HCT116 (cell line): ENCODE measurements at places on chromosomes 5 and 9.

- no peak for DNase-seq
These were observed 318.5 kb downstream of the ADGRV1 start for GRCh38 chr5:90877049-90877448.

DNA sequence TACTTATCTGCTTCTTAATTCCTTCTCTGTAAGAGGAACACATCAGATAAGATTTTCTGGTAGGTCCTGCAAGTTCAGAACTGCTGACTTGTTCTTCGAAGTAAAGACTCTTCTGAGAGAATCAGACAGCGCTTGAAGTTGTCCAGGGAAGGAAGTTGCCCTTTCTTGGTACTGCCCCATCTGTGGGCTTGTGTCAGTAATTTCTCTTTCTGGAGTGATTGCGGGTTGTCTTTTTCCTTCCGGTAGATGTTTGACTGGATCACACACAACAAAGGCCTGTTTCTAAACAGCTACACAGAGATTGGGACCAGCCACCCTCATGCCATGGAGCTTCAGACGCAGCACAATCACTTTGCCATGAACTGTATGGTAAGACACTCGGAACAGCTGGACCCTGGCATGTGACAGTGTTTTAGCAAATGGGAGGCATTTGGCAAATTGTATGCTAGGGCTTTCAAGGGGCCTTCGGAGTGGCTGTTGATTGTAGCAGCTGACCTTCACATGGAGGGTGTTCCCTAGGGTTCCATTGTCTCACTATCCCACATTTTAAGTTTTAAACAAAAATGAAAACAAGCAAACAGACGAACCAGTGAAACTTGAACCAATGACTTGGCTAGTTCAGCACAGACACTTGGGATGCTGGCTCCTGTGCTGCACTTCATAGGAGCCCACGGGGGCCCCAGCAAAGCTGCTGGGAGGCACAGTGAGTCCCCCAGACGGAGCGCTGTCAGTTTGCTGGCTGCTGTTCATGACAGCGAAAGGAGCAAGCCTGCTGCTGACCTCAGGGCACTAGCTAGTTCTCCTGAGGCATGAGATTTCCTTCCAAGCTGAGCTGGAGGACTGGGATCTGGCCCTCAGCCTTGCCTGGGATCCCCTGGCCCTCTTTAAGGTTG lies 149.9 kb downstream of the TRIO start:
- DNase-seq, result no peak

- no peak for DNase-seq
These were observed 176.0 kb downstream of the ZNF608 start for GRCh38 chr5:124570285-124571035.

DNA sequence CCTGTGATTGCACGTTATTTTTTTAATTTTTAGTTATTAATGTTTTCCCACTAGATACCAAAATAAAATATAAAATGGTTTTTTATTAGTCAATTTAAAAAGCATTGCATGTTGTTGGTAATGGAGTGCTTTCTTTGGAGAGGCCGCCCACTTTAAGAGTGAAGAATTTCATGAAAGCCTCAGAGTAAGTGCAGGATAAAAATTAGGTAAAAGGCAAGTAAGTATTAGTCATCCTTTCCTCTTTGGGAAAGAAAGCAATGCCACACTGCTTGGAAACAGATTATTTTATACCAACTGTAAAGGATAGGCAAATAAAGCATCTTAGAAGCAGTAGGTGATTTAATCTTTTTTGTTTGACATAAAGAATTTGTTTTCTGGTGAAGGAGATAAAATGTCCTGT lies 62.9 kb downstream of the HSD17B4 start:
- DNase-seq, result no peak

DNA sequence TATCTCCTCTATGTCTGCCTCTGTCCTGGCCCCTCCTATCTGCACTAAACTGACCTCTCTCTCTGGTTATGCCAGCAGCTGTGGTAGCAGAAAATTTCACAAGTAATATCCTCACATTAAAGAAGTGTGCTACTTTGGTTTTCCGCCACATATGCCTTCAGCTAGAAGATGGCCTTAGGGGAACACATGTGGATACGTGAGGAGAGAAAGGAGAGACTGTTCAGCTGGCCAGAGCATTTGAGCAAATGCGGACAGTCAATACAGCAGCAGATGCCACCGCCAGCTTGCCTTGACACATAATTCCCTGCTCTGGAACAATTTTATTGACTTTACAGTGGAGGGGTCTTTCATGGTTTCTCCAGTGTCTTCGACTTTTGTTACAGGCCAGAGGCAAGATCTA lies 434.6 kb downstream of the TAF11L14 start:
- no peak for DNase-seq

GRCh38 chr5:125891061-125891725 lies 532.0 kb upstream of the GRAMD2B start:
- DNase-seq, result no peak

DNA sequence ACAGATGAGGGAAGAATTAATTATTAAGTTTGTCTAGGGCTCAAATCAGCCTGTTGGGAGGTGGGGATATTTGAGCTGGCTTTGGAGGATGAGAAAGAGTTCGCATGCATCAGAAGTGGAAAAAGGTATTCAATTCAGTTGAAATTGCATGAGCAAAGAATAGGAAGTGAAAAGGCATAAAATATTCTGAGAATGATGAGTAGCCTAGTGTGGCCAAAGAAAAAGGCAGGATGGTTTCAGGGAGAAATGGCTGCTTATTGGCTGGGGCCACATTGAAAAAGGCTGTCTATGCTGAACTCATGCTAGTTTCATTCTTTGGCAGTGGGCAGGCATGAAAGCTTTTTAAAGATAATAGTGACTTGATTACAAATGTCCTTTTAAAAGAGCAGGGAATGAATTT lies 235.4 kb upstream of the RIOK2 start:
- DNase-seq, result no peak

GRCh38 chr5:1190837-1191239 lies 10.6 kb upstream of the SLC6A19 start:
- no peak for DNase-seq

- DNase-seq, result no peak
These were observed 79.5 kb upstream of the ERCC6L2 start for GRCh38 chr9:95796029-95796428.

GRCh38 chr5:113487416-113487780 lies 855 bp downstream of the MCC start:
- DNase-seq, result peak; percentile 15

DNA sequence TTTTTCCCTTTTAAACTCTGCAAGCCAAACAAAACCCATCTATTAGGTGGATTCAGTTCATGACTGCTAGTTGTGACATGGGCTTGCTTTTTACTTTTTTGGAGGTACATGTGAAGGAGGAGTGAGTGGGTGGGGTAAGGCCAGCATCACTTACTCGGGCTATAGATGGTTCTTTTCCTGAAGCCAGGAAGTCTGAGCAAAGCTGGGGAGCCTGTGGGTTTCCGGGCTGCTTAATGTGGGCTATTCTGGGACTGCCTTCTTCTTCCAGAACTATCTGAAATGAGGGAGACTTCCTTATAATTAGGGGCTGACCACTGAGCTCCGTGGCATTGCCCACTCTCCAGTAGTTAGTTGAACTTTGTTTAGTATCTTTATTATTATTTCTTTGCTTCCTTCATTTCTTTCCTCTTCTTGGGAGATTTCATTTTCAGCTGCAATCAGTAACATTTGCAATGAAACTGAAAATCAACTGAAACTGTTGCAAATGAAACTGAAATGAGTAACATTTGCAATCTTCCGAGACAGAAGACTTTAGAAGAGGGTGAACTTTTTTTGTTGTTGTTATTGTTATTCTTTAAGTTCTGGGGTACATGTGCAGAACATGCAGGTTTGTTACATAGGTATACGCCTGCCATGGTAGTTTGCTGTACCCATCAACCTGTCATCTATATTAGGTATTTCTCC lies 204.9 kb downstream of the LRRC70 start:
- no peak for DNase-seq

DNA sequence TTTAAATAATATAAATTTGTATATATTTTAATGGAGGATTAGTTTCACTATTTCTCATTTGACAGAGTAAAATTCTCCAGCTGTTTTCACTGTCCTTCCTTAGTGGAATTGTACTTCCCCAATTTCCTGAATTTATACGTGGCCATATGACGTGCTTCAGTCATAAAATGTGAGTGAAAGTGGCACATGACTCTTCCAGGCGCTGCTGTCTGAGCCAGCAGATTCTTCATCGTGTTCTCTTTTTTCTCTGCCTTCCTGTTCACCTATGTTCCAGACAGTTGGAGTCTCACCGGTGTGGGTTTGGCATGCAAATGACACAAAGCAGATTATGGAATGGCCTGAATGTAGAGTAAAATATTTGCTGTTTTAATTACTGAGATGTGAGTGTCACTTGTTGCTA lies 684.1 kb downstream of the SEMA5A start:
- no peak for DNase-seq

GRCh38 chr5:179124853-179125788 lies 64.9 kb downstream of the ZNF354C start:
- no peak for DNase-seq

DNA sequence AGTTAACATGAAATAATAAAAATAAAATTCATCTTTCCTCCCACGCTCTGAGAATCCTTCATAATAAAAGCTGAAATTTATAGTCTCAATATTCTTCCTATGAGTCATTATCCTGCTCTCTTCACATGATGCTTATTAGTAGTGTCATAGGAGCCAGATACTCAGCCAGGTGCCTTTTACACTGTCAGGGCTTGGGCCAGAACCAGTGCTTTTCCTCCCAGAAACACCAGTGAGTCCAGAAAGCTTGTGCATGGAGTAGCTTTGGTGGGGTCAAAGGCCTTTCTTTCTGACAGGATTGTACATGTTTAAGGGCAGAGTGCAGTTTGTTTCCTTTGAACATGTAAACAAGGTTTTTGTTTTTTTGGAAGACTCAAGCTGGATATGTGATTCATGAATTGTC lies 6.8 kb downstream of the LSM11 start:
- DNase-seq, result no peak

DNA sequence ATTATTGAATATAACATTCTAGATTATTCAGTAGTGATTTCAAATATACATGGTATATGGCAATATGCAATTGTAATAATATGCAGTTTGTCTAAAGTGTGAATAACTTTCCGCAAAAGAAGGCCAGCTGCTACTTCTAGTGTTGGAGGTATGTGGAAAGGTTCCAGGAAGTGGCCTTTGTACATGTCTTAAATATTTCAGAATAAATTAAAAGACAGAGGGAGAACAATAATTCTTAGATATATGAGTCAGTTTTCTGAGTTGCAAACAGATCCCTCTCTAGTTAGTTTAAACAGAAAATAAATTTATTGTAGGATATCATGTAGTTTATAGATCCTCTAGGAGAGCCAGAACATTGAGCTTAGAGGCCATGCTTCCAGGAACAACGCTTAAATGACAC lies 210.8 kb upstream of the ELL2 start:
- DNase-seq, result no peak

GRCh38 chr9:96222132-96222531 lies 79.8 kb downstream of the HSD17B3 start:
- no peak for DNase-seq

GRCh38 chr5:102875721-102876123 lies 120.6 kb downstream of the PAM start:
- DNase-seq, result no peak

DNA sequence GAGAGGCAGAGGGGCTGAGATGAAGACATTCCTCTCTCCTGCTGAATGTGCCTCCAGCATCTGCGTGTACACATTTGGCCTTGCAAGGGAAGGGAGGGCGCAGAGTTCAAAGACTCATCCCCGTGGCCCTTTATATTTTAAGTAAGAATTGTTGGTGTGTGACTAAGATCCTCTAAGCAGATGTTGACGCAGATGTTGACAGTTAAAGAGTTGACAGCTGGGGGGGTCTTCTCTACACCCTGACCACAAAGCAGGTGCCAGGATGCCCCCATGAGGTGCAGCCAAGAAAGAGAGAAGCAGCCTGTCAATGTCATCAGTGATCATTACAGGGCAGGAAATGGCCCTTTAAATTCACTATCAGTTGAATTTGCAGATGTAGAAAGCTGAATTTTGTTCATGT lies 262.9 kb downstream of the IRX1 start:
- no peak for DNase-seq

- no peak for DNase-seq
These were observed 40.9 kb upstream of the FABP6 start for GRCh38 chr5:160188141-160189015.

DNA sequence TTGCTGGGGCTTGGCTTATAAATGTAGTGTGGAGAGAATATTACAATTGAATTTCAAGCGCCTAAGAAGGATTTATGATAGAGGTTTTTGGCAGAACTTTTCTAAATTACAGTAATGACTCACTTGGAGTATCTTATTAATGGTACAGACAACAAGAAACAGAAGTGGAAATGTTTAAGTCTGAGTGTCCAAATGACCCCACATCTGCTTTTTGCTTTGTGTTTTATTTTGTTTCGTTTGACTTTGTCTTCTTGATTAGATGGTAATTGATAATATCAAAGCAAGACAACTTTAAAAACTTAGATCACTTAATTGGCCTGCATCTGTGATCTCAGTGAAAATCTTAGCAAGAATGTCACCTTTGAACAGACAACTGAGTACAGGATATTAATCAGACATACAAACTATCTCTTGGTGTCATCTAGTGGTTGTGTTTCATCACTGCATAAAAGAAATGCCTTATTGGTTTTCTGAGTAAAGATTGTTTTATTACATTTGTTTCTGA lies 577.4 kb downstream of the ISL1 start:
- DNase-seq, result peak; percentile 7

DNA sequence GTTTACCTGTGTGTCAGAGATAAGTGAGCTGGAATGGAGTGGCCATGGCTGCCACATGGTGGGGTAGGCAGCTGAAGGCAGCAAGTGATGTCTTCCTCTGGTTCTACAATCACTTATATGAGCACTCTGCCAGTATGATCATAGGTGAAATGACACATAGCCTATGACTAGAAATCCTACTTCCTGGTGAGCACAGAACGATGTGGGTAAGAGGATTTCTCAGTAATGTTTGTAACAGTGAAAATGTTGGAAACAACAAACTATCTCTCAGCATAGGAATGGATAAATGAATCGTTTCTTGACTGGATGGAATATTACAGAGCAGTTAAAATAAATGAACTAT lies 187.0 kb upstream of the S1PR3 start:
- no peak for DNase-seq

- no peak for DNase-seq
These were observed 466.8 kb downstream of the ARHGEF28 start for GRCh38 chr5:74092766-74093165.

GRCh38 chr5:142181096-142181495 lies 72.5 kb downstream of the NDFIP1 start:
- DNase-seq, result no peak

DNA sequence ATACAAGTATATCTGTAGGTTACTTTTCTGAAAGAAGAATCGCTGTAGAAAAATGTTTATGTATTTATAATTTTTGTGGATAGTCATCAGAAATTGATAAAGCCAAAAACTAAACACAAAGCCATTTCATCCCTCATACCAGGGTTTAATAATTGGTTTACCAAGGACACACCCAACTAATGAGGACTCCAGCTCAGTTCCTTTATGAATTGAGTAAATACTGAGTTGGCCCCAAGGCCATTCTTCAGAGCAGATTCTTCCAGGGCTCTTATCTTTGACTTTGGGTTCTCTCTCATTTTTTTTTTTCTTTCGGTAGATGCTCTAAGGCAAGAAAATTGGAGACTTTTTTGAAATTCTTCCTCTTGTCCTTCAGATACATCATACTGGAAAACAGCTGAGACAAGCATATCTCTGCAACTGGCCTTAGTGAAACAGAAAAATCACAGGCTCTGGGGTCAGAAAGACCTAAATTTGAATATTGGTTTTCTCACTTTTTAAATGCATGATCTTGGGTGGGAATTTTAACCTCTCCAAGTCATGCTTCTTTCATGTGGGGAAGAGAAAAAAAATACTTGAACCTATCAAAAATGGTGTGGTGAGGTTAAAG lies 401.8 kb downstream of the ARHGEF28 start:
- no peak for DNase-seq
